ENCODE measurements at places on chromosomes 1 and 21.
A peak's percentile ranks its signal among the peaks of the same experiment; 100 is the strongest.

DNA sequence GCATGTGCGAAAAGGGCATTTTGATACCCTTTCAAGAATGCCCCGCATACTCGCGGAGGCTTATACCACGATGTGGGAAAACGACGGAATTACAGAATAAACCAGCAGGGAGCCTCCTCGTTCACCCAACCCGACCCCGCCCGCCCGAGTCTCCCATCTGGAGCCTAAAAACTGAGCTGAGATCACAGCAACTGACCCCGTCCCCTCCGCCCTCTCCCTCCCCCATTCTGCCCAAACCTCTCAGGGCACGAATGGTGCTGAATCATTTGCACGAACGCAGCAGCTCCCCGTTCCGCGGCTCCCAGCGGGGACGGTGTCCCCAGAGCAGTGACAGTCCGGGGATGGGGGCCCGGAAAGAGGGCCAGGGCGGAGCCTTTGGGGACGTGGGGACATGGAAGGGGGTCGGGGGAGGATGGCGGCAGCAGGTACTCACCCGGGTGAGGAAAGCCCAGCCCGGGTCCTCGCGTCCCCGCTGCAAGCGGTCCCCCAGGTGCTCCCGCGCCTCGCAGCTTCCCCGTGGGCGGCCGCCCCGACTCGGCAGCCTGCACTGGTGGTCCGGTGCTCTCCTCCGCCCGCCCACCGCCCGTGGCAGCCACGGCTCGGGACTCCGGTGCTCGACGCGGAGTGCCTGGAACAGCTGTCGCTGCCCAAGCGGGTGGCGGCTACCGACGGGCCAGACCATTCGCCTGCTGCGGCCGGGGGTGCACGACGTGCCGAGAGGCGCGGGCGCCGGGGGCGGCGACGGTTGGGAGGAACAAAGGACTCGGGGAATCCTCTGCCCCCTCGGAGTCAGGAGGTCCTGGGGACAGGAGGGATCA is at the start of gene TTLL7:
TTLL7 (minus strand) TSS at position 635 of the 818 bp plus-strand sequence. CDS start 46,921 bp downstream, outside the sequence.
- peak; percentile 26 for DNase-seq

DNA sequence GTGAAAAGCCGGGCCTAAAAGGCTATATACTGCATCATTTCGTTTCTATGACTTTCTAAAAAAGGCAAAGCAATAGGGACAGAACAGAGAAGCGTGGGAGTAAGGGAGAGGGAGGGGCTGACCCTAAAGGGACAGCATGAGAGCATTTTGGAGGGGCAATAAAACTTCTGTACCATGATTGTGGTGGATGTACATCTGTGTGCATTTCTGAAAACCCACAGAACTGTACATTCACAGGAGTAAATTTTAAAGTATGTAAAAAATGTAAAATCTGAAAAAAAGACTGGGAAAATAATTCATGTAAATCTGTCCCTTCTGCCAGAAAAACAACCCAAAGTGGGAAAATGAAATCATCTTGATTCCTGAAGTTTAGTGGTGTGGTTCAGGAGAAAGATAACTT is 235.4 kb downstream of the CENPF start:
- DNase-seq = peak; percentile 94

GRCh38 chr1:109917051-109917767 is 6.6 kb downstream of the CSF1 start:
- DNase-seq = no peak

DNA sequence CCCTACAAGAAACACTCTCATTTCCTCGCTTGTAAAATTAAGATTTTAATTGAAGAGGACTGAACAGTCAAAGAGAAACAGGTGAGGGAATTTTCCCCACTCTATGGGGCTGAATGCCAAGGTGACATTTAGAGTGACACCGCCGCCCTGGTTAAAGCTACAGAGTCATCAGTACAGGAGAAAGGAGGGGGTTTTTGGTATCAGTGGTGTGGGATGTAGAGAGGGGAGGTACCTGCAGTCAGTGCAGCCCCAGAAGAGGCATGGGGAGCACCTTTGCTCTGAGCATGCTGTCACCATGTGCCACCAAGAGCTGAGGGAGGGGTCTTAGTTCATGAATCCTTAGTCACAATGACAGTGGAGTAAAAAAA is 2.8 kb downstream of the DIRAS3 start:
- no peak for DNase-seq

GRCh38 chr1:54863267-54863665 is 23.7 kb downstream of the DHCR24 start:
- DNase-seq = no peak

GRCh38 chr1:53860967-53861411 is 22.9 kb upstream of the NDC1 start:
- peak; percentile 13 for DNase-seq

DNA sequence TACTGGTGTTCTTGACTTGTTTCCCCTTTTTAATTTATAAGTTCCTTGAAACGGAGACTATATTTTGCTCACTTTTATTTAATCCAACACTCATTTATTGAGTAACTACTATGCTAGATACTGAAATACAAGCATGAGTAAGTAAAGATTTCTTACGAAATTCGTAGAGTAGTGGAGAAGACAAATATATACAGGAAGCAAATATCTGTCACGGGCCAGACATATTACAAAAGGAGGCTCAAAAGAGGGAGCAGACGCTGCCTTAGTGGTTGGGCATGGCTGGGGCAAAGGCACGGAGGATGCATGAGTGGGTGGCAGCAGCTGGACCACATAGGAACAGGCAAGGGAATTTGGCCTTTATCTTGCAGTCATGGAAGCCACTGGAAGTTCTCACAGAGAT is 6.8 kb downstream of the NCF2 start:
- no peak for DNase-seq

GRCh38 chr1:69215883-69216282 is 351.8 kb upstream of the LRRC7 start:
- no peak for DNase-seq

GRCh38 chr21:15222707-15223106 is 157.9 kb upstream of the NRIP1 start:
- DNase-seq = no peak

GRCh38 chr1:31215065-31215570 is 24.6 kb downstream of the NKAIN1 start:
- no peak for DNase-seq

GRCh38 chr1:66752671-66753371 is 562 bp downstream of the DYNLT5 start:
- DNase-seq = no peak

DNA sequence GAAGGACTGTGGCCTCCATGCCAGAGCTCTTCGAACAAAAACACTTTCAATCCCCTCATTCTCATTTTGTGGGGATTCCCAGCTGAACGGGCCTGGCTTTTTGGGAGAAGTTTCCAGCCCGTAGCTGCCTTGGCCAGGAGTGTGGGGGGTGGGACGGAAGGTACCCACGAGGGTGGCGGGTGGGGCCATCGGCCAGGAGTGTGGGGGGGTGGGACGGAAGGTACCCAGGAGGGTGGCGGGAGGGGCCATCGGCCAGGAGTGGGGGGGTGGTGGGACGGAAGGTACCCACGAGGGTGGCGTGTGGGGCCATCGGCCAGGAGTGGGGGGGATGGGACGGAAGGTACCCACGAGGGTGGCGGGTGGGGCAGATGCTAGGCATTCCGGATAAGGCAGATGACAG is 71.7 kb upstream of the ZBTB18 start:
- no peak for DNase-seq

GRCh38 chr1:54695764-54696163 is 19.9 kb upstream of the TTC4 start:
- no peak for DNase-seq

- DNase-seq = no peak
Observed at GRCh38 chr1:72885841-72886240, 603.5 kb upstream of the NEGR1 start.

- DNase-seq = no peak
Observed at GRCh38 chr1:203441766-203442165, 33.8 kb upstream of the PRELP start.

DNA sequence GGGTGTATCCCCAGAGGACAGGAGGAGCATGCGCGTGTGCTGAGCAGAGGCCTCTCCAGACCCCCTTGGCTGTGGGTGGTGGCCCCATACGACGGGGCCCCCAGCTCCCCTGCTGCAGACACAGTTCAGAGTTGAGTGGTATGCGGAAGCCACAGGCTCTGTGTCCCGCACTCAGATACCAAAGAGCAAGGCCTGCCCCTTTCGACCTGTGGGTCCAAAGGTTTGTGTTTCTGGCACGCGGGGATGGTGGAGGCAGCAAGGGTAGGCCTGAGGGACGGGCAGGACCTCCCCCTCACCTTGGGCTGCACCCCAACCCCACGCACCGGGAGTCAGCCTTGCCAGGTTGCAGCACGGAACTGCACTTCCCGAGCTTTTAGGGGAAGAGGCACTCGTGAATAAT is at the start of gene KCNAB2:
KCNAB2 (plus strand) TSS at position 328 of the 400 bp plus-strand sequence. CDS start 5,649 bp downstream, outside the sequence.
- no peak for DNase-seq

GRCh38 chr1:97947695-97948094 is 26.9 kb upstream of the DPYD start:
- DNase-seq = peak; percentile 37

GRCh38 chr1:226994586-226995364 is 54.7 kb downstream of the COQ8A start:
- no peak for DNase-seq

- no peak for DNase-seq
Observed at GRCh38 chr1:55050283-55050682, 10.9 kb downstream of the PCSK9 start.

- no peak for DNase-seq
Observed at GRCh38 chr1:31745096-31745945, 18.8 kb downstream of the ADGRB2 start.

DNA sequence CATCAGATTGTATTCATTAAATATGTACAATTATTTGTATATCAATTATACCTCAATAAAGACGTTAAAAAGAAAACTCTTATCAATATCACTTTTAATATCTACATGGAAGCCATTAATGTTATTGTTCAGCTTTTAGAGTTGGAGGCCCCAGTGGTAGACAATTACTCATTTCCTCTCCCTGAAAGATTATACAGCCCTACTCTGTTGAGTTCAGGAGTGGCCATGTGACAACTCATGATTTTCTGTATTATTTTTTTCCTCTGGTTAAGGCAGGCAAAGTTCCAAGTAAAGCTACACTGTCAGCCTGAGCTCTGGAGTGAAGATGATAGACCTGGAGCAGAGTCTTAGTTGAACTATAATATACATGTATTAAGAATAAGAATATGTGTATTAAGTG is 247.9 kb upstream of the B3GALT2 start:
- DNase-seq = no peak

DNA sequence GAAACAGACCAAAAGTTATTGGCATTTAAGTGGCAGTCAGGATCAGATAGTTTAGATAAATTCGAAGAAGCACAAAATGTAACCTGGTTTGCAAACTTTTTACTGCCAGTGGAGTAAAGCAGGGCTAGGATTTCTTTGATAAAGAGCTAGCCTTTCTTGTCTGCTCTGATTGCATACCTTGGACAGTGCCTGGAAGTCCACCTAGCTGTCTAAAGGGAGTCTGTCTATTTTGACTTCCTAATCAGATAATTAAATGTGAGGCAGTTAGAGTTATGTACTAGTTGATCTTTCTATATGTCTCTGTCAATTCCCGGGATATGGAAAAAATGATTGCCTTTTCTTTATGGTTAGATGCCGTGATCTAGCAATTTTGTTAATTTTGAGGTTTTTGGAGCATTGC is 4.1 kb downstream of the GPSM2 start:
- no peak for DNase-seq

GRCh38 chr21:34845521-34846451 is 177.0 kb downstream of the CLIC6 start:
- no peak for DNase-seq

GRCh38 chr1:226125831-226126230 is 60.7 kb downstream of the ACBD3 start:
- no peak for DNase-seq

DNA sequence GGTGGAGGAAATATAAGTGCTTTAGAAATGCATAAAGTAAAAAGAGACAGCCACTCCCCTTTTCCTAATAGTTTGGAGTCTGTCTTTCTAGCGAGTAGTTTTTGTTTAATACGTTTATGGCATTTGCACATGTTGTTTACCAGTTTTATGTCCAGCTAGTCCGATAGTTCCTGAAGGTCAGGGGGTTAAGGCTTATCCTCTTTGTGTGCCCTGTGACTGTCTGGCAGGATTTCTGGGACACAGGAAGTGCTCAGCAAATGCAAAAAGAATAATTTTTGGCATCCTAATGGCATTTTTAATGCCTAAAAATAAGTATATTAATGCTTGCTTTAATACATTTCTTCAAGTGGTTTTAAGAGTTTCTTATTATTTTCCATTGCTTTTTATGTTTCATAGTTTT is 58.4 kb downstream of the DYRK1A start:
- no peak for DNase-seq

- DNase-seq = peak; percentile 16
Observed at GRCh38 chr1:10694633-10695627, 101.5 kb downstream of the CASZ1 start.

DNA sequence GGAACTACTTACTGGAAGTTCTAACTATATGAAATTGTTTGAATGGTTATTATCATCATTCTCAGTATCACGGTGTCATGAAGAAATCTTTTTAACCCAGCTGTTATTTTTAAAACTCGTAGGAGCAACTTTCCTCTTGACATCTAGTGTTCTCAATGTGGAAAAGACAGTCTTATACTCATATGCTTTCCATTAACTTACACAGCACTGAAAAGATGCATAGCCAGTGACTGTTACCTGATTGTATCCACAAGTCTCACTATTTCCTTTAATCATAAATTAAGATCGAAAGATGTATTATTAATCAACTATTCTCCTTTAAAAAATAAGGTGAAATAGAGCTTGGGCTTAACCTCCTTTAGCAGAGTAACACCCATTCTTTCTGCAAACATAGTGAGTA is 59.7 kb upstream of the TNFSF4 start:
- DNase-seq = peak; percentile 29

DNA sequence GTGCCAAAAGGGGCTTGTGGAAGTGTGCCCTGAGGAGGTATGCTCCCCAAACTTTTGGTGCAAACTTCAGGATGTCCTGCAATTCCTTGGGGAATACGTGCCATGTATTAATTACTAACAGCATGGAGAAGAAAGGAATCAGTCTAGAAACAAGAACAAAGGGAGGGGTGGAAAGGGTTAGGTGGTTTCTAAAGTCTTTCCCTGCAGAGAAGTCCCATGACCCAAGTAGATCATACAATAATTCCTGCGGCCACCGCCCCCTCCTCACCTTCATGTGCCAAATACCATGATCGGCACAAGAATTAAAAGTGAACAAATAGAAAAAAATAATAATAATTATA is 258.2 kb downstream of the PLPP3 start:
- no peak for DNase-seq

DNA sequence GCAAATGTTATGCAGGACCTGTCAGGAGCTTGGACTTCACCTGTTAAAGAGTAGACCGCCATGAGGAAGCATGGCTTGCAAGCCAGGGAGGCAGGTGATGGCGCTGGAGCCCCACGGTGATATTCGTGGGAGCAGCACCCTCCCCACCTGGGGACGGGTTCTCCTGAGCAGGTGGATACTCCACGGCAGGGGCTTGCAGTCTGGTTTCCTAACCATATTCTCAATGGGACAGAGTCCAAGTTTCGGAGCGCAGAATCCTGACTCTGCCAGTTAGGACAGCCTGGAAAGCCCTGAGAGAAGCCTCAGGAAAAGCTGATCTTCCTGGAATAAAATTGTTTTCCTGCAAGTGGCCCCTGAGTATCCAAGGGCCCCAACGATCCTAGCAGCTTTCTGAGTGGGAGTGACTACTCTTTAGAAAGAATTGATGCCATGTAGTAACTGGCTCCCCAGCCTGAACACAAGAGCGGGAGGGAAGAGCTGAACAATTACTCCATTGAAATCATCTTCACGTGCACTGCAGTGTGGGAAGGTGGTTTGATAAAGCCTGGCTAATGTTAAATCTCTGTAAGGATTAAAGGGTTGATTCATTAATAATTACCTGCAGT is 146.3 kb upstream of the RAB4A start:
- DNase-seq = no peak
